ENCODE measurements at places on chromosomes 12 and 14.
A peak's percentile ranks its signal among the peaks of the same experiment; 100 is the strongest.

- H3K27ac ChIP-seq: no peak overlapping the region
- H3K36me3 ChIP-seq: peaks cover 7% of the 10 kb centered on the region
- DNase-seq: no peak
- H3K4me3 ChIP-seq: no peak overlapping the region
- no peaks in the 10 kb centered on the region for H3K27me3 ChIP-seq
- H3K4me1 ChIP-seq: peaks cover 14% of the 10 kb centered on the region
Measured at GRCh38 chr14:50670196-50670865, 2.2 kb upstream of the SAV1 start.

- H3K27ac ChIP-seq: no peak overlapping the region
- no peak overlapping the region for H3K4me3 ChIP-seq
- H3K36me3 ChIP-seq: no peaks in the 10 kb centered on the region
- peaks cover 18% of the 10 kb centered on the region for H3K4me1 ChIP-seq
Measured at GRCh38 chr14:54715239-54715638, 148.3 kb downstream of the SAMD4A start.

DNA sequence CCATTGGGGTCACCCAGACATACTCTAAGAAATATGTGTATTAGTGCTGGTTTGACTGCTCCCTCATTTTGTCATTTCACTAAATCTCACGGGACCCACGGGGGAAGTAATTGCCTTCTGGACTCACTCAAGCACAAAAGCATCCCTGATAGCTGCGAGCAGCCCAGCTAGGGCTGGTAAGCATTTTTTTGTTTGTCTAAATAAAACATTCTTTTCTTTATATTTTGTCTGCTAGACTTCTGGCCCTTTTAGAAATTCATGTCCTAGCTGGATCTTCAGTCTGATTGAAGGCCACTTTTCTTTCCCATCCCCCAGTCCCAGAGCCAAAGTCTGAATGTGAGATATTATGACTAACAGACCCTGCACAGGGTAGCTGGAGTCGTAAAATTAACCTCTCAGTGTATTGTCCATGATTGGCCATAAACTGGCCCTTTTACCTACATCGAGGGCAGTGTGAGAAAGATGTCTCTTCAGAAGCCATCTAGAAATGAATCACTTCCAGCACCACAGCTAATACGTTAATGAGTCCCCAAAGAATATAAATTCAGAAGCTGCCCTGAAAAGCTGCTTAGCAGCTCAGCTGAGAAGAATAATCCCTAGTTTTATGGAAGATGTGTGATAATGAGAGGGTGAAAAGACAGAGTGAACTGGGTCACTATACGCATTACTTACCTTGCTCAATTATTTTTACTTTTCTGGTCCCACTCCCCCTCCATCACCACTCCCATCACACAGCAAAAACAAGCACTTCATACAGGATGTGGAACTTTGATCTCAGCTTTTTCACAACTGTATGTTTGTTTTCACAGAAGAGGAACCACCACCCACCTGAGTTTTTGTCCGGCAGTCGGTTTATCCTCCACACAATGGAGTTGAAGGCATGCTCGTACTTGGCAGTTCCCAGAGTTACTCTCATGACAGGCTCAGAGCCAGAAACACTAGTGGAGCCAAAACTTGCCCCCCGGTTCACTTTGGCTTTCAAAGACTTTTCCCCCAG lies 55.6 kb upstream of the GTF2A1 start:
- no peaks in the 10 kb centered on the region for H3K4me1 ChIP-seq
- H3K27me3 ChIP-seq: peaks cover 6% of the 10 kb centered on the region
- H3K36me3 ChIP-seq: no peaks in the 10 kb centered on the region
- no peak overlapping the region for H3K27ac ChIP-seq
- DNase-seq: no peak
- H3K4me3 ChIP-seq: no peak overlapping the region

DNA sequence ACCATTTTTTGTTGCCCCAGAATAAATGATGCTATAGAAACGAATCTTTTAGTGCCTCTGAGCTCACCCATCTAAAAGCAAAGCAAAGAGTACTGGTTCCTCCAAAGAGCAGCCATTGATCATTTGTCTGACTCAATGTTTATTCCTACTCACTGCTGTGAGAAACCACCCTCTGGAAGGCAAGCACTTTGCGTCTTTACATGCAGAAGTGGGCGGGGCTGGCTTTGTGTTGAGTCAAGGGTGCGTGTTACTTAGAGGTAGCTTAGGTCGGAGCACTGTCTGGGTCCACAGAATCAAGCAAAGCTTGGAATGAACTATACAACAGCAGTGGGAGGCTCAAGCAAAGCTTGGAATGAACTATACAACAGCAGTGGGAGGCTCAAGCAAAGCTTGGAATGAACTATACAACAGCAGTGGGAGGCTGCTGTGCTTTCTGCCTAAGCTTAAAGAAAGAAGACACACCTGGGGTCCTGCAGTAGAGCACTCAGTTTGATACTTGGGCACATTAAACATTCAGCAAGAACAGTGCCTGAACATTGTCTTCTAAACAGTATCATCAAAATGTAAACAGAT lies 77.2 kb upstream of the PRICKLE1 start:
- DNase-seq: no peak
- H3K27me3 ChIP-seq: no peaks in the 10 kb centered on the region
- H3K36me3 ChIP-seq: no peaks in the 10 kb centered on the region
- H3K4me1 ChIP-seq: no peaks in the 10 kb centered on the region
- no peak overlapping the region for H3K27ac ChIP-seq

DNA sequence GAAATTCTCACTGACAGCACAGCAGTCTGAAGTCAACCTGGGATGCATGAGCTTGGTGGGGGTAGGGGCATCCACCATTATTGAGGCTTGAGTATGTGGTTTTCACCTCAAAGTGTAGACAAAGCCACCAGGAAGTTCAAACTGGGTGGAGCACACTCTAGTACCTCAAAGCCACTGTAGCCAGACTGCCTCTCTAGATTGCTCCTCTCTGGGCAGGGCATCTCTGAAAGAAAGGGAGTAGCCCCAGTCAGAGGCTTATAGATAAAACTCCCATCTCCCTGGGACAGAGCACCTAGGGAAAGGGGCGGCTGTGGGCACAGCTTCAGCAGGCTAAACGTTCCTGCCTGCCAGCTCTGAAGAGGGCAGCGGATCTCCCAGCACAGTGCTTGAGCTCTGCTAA lies 143.0 kb downstream of the KITLG start:
- H3K27ac ChIP-seq: no peak overlapping the region
- DNase-seq: no peak
- H3K27me3 ChIP-seq: no peaks in the 10 kb centered on the region
- H3K4me1 ChIP-seq: no peaks in the 10 kb centered on the region

- no peak overlapping the region for H3K27ac ChIP-seq
- no peak overlapping the region for H3K4me3 ChIP-seq
- peaks cover 13% of the 10 kb centered on the region for H3K36me3 ChIP-seq
- peaks cover 21% of the 10 kb centered on the region for H3K4me1 ChIP-seq
Measured at GRCh38 chr12:112122823-112123690, 2.3 kb upstream of the TRAFD1 start.

DNA sequence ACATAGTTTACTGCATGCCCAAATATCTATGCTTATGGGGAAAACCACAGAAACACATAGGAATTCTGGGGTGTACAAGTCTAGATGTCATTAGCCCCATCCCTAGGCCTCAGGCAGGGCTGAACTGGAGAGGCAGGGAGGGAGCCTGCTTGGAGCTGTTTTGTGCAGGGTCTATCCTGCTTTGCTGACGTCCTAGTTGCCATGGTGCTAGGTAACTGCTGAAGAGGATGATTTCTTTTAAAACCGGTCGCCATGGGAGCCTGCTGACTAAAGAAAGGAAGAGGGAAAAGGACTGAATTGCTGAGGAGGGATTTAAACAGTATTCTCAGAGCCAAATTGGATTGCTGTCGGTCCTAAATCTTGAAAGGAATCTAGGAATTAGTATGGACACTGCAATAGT lies 10.7 kb downstream of the GPR19 start:
- no peak for DNase-seq
- H3K4me3 ChIP-seq: no peak overlapping the region

GRCh38 chr14:104600141-104600643 lies 4.4 kb downstream of the TMEM179 start:
- H3K36me3 ChIP-seq: no peaks in the 10 kb centered on the region
- H3K4me1 ChIP-seq: peaks cover 5% of the 10 kb centered on the region
- DNase-seq: no peak
- H3K27me3 ChIP-seq: peaks cover 55% of the 10 kb centered on the region

GRCh38 chr14:104096318-104096717 lies 10.8 kb downstream of the ASPG start:
- no peak for DNase-seq
- no peak overlapping the region for H3K4me3 ChIP-seq
- H3K36me3 ChIP-seq: no peaks in the 10 kb centered on the region
- H3K4me1 ChIP-seq: peaks cover 3% of the 10 kb centered on the region
- no peaks in the 10 kb centered on the region for H3K27me3 ChIP-seq
- H3K27ac ChIP-seq: no peak overlapping the region

DNA sequence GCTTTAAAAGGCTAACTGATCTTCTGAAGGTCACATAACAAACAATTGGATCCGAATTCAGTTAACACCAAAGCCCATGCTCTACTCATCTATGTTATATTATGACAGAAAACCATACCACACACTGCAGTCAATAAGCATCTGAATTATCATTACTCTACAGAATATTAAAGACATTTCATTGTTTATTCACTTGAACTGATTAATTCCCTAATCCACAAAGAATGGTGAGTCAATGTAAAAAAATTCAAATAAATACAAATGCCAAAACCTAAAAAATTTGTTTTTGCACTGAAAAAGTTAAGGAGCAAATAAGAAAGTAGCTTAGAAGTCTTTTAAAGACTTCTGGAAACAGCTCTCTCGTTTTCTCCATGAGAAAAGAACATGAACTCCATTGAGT lies 13.7 kb downstream of the NID2 start:
- DNase-seq: no peak
- H3K27me3 ChIP-seq: peaks cover 30% of the 10 kb centered on the region
- no peaks in the 10 kb centered on the region for H3K36me3 ChIP-seq
- H3K4me3 ChIP-seq: no peak overlapping the region
- no peaks in the 10 kb centered on the region for H3K4me1 ChIP-seq

GRCh38 chr12:70609739-70610491 lies 27.3 kb downstream of the PTPRB start:
- peak overlapping the region; percentile 49 for H3K4me3 ChIP-seq
- no peaks in the 10 kb centered on the region for H3K36me3 ChIP-seq
- peaks cover 64% of the 10 kb centered on the region for H3K27me3 ChIP-seq
- no peak overlapping the region for H3K27ac ChIP-seq
- H3K4me1 ChIP-seq: peaks cover 3% of the 10 kb centered on the region

DNA sequence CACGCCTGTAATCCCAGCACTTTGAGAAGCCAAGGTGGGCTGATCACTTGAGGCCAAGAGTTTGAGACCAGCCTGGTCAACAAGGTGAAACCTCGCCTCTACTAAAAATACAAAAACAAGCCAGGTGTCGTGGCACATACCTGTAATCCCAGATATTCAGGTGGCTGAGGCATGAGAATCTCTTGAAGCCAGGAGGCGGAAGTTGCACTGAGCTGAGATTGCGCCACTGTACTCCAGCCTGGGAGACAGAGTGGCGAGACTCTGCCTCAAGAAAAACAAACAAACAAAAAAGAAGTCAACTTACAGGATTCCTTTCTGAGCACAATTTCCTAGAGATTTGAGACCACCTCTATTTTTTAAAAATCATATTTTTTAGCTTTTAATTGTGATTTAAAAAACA lies 45.3 kb downstream of the DGLUCY start:
- peaks cover 9% of the 10 kb centered on the region for H3K4me1 ChIP-seq
- H3K27me3 ChIP-seq: no peaks in the 10 kb centered on the region
- H3K27ac ChIP-seq: no peak overlapping the region
- DNase-seq: no peak
- no peak overlapping the region for H3K4me3 ChIP-seq
- H3K36me3 ChIP-seq: peaks cover 74% of the 10 kb centered on the region

- no peak overlapping the region for H3K4me3 ChIP-seq
- peaks cover 21% of the 10 kb centered on the region for H3K36me3 ChIP-seq
- no peaks in the 10 kb centered on the region for H3K27me3 ChIP-seq
- peak overlapping the region; percentile 90 for H3K27ac ChIP-seq
- peaks cover 12% of the 10 kb centered on the region for H3K4me1 ChIP-seq
- DNase-seq: no peak
Measured at GRCh38 chr14:100286484-100287191, 19.6 kb downstream of the SLC25A29 start.

DNA sequence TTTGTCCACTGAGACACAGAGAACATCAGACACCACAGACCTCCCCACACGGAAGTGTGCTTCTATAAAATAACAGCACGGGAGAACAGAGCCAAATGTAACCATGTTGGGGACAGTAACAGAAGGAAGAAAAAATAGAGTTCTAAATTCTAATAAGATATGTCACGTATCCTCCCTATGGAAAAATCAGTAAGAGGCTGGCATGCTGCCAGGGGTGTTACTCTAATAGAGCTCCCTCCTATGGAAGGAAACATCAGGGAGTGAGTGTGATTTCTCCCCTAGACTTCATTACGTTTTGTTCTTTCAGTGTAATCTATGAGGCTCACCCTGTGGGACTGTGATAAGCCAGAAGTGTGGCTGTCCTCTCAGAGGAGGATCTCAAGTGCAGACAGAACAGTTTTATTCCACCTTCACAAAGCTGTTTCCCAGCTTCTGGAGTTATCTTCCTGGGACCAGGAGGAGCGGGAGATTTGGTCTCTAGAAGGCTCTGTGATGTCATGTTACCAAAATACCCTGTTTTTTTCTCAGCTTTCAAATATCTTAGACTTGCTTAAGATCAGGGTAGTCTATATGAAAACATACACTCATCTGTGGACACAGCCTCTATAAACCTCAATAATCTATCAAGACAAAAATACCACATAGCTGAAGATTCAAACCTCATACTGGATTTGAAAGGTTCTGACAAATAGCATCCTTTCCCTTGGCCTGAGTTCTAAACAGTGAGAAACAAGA lies 69.3 kb downstream of the ZFC3H1 start:
- H3K4me3 ChIP-seq: no peak overlapping the region
- H3K36me3 ChIP-seq: no peaks in the 10 kb centered on the region
- H3K27me3 ChIP-seq: peaks cover 46% of the 10 kb centered on the region
- no peaks in the 10 kb centered on the region for H3K4me1 ChIP-seq

DNA sequence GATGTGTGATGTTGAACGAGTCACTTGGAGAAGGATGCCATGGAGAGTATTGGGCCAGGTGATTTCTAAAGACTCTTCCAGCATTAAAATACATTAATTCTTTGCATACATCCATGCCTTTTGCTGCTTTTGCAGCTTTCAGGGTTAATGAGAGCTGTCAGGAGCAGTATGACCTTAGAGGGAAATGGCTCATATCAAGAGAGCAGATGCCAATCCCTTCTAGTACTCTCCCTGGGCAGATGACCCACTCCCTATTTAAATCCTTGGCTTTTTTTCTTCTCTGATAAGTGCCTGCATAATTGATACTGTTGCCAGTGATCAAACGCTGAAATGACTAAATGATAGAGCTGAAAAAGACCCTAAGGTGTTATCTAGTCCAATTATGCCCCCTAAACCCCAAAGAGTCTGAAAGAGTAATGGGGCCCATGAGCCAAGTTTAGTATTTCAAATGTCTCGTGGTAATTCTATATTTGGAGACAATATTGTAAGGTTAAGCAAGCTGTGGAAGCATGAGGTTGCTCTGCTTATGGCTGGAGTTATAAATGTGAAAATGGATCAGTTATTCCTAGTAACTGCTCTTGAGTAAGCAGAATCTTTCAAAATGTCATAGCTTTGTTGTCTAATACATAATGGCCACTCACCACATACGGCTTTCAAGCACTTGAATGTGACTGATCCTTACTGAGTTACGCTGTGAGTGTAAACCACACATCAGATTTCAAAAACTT lies 137.3 kb downstream of the ETV6 start:
- H3K27me3 ChIP-seq: no peaks in the 10 kb centered on the region
- H3K4me1 ChIP-seq: peaks cover 38% of the 10 kb centered on the region
- H3K4me3 ChIP-seq: no peak overlapping the region
- no peak overlapping the region for H3K27ac ChIP-seq

GRCh38 chr14:100982762-100983161 lies 79.2 kb upstream of the RTL1 start:
- H3K36me3 ChIP-seq: no peaks in the 10 kb centered on the region
- DNase-seq: no peak
- no peak overlapping the region for H3K27ac ChIP-seq
- peaks cover 29% of the 10 kb centered on the region for H3K27me3 ChIP-seq
- H3K4me3 ChIP-seq: no peak overlapping the region
